ENCODE measurements at places on chromosomes 4 and X.

GRCh38 chr4:4323705-4324534, 33.9 kb downstream of the ZBTB49 start:
- DNase-seq: no peak

- DNase-seq: no peak
Observed at GRCh38 chr4:140839888-140840790, 84.0 kb upstream of the TBC1D9 start.

- DNase-seq: no peak
Observed at GRCh38 chrX:56803850-56804681, 75.0 kb downstream of the NBDY start.

GRCh38 chr4:81566161-81566591, 94.5 kb upstream of the RASGEF1B start:
- peak; percentile 4 for DNase-seq

GRCh38 chr4:100945789-100946188, 401.5 kb downstream of the PPP3CA start:
- no peak for DNase-seq

DNA sequence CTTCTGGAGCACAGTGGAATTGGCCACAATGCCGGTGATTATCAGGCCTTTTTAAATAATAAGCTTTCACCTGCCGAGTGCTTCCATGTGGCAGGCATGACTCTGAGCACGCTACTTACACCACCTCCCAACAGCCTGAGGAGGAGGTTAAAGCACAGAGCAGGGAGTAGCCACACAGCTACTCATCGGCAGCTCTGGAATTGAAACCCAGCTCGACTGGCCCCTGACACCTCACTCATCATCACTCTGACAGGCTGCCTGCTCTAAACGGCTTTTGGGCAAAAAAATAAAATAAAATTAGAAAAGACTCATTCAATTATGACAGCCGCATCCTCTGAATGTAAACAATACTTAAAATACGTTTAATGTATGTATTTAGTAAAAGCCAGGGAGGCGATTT, 326.4 kb upstream of the NOCT start:
- no peak for DNase-seq

DNA sequence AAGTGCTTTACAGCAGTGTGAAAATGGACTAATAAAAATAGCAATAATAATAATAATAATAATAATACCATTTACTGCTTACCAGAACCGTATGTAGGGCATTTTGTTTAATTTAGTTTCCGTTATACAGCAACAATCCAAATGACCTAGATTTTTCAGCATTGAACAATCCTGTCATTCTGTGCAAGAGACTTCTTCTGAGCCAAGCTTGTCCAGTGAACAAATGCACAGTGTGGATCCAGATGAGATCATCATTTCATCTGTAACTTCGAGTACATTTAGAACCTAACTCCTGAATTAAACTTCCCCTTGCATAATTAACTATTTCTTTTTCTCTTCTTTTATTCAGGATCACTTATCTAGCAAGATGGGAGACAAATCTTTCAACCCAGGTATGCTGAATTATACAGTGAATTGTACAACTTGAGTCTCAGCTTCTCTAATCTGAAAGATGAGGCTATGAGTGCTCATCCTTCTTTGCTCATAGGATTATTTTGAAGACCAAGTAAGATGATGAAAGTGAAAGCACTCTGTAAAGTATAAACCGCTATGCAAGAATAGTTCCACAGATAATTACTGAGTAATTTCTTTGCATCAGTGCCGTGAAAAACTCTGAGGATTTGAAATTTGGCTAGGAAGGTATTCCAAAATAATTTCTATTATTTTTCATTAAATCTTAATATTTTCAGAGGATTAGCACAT, 6.6 kb downstream of the CLNK start:
- no peak for DNase-seq

- DNase-seq: no peak
Observed at GRCh38 chr4:8725845-8726244, 133.3 kb downstream of the CPZ start.

DNA sequence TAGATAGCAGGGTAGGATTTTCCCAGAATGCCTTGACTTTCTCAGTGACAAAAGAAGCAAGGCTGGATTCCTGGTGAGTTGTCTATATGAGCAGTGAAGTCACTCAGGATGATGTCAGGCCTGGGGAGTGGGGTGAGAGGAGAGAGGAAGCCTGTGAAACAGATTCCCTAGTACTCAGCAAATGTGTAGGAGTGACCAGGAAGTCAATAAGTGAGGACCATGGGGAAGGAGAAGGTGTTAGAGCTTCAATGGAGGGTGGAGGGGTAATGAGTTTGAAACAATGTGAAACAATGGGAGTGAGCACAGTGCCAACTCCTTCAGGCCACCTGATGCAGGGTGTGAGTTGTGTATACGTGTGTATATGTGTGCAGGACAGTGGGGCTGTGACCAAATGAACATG, 2.4 kb upstream of the SLC9A6 start:
- DNase-seq: peak; percentile 39

DNA sequence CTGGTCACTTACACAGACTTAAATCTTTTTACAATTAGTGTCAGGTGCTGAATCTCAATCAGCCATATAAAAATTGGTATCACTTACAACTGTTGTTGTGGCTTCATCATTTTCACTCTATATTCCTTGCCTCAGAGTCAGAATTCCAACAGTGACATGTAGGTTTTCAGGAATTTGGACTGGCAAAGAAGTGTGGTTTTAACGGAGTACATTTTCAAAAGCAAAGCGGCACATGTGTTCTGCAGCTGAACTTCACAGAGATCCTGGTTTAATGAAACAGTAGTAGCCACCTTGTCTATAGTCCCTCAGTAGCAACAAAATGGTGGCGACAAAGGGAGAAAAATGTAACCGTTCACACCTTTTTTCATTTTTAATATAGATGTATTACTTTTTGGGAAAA, 486.6 kb downstream of the FAT4 start:
- DNase-seq: peak; percentile 67

GRCh38 chrX:1676866-1677265, 62.0 kb downstream of the ASMT start:
- no peak for DNase-seq

DNA sequence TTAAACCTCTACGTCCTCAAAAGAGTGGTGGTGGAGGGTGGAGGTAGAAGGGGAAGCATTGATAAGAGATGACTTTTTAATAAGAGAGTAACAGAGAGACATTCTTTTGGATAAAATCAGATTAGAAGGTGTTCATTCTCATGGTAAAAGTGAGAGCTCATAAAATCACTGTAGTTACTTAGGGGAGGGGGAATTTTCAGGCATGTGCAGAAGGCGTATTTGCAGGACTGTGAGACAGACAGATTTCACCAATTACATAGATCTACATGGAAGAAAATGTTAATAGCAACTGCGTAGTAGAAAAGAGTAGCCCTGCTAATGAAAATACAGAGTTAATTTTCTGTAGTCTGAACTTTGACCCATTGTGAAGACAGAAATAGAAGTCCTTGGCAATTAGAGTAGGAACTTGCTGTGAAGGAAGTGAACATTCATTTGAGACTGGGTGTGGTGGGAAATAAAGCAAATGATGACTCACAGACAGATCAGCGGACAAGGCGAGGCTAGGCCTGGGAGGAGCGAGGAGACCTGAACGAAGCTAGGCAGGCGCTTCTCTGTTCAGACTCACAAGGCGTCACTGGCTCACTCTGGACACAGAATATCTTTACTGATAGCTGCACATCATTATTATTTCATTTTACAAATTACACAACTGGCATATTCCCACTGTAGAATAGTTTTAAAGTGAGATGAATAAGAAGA, 57.2 kb upstream of the FAM9C start:
- DNase-seq: peak; percentile 88

GRCh38 chr4:173521467-173522159, 8.4 kb downstream of the HAND2 start:
- DNase-seq: no peak

GRCh38 chr4:70712604-70713452, 8.9 kb upstream of the RUFY3 start:
- DNase-seq: no peak

DNA sequence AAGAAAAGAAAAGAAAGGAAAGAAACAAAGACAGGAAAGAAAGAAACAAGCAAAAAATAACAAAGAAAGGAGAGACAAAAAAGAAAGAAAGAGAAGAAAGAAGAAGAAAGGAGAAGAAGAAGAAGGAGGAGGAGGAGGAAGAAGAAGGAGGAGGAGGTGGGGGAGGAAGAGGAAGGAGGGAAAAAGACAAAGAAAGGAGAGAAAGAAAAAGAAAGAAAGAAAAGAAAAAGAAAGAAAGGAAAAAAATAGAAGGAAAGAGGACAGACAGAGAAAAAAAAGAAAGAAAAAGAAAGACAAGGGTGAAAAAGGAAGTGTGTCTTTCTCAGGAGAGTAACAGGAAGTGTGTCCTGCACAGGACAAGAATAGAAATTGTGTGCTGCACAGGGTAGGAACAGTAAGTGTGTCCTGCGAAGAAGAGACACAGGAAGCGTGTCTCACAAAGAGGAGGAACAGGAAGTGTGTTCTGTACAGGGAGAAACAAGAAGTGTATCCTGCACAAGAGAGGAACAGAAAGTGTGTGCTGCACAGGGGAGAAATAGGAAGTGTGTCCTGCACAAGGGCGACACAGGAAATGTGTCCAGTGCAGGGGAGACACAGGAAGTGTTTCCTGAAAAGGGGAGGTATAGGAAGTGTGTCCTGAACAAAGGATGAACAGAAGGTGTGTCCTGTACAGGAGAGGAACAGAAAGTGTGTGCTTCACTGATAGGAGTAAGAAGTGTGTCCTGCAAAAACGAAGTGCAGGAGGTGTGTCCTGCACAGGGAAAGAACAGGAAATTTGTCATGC, 101.2 kb downstream of the ARSF start:
- no peak for DNase-seq

DNA sequence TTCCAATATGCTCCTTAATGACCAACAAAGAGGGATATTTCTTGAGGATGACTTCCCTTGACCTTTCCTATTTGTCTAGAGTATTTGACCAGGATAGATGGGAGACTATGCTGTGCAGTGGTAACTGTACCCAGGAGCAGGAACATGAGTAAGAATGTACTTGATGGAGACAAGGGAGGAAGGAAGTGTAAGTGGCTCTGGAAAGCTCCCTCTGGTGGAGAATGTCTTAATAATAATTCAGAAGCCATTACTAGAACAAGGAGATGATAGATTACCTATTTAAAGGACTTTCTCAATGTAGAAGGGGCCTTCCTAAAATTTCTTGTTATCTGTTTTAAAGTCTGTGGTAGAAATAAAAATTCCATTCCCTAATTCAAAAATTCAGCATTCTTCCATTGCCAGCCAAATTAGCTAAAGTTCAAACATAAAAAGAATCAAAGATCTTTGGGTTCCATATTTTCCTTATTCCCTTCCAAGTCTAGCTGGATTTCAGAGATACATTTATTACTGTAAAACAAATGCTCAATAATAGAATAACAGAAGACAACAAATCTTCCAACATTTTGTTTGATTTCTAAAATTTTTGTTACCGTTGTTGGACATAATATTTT, 83.8 kb downstream of the GRID2 start:
- DNase-seq: peak; percentile 33

DNA sequence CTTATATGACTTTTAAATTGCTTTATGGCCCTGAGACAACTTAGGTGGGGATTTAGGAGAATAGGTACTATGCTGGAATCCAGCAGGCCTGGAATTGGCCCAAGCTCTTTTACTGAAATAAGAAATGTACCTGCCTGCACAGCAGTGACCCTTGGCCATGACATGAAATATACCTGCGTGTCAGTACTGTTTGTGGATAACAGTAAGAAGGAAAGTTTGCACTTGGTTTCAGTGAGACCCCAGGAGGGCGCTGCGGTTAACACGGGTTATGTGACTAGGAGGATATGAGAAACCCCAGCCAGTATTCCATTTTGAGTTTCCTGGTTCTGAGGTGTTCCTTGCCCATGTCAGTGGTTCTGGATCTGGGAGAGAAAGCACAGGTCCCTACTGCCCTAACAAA, 5.3 kb downstream of the MTM1 start:
- no peak for DNase-seq

DNA sequence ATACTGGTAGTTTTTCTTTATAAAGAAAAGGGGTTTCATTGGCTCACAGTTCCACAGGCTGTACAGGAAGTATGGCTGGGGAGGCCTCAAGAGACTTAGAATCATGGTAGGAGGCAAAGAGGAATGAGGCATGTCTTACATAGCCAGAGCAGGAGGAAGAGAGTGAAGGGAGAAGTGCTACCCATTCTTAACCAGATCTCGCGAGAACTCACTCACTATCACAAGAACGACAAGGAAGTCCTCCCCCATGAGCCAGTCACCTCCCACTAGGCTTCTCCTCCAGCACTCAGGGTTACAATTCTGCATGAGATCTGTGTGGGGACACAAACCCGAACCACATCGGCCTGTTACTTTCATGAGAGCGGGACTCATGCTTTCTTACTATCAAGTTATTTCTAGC, 240.5 kb downstream of the TENM3 start:
- no peak for DNase-seq

DNA sequence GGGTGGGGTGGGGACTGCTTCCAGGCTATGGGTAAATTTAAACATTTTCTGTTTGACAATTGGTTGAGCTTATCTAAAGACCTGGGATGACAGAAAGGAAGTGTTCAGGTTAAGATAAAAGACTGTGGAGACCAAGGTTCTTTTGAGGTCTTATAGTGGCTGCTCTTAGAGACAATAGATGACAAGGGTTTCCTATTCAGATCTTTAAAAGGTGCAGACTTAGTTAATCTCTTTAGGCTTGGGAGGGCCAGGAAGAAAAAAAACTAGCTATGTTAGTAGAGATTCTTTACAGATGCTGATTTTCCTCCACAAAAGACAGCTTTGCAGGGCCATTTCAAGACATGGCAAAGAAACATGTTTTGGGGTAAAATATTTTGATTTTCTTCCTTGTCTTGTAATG, 972.5 kb downstream of the CCSER1 start:
- DNase-seq: no peak

GRCh38 chr4:29295280-29295679, 1424.9 kb upstream of the PCDH7 start:
- DNase-seq: no peak

DNA sequence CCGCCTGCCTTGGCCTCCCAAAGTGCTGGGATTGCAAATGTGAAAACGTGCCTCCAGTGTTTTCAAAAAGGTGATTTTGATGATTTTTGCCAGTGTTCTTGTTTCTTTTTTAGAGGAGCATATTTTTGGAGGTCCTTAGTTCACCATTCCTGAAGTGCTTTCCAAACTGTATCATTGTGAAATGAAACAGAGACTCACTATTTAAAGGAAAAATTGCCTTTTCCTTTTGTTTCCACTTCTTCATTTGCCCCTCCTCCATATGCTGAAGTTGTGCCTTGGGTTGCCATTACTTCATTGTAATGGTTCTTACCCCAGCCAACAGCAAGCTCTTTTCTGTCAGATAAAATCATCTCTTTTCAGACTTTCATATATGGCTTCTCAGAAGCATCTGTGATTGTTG, 164.4 kb downstream of the FNIP2 start:
- no peak for DNase-seq

- DNase-seq: no peak
Observed at GRCh38 chrX:12197030-12197429, 58.8 kb downstream of the FRMPD4 start.

- DNase-seq: peak; percentile 71
Observed at GRCh38 chr4:84792366-84793301, 173.9 kb downstream of the WDFY3 start.

DNA sequence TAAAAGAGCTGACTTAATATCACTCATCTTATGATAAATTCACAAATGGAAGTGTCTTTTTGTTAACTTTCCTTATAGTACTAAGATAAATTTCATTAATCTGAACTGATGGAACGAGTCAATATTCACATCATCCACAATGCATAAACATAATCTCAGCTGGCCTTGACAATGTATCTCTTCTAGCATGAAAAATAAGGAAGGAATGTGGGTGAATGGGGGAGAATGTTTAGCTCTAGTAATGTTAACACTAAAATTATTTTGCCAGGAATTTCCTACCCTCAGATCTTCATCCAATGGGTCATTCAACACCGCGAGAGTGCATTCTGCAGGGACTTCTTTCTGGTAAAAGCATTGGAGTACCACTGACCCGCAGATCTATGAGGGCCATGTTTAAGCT, 15.8 kb downstream of the TRPC3 start:
- DNase-seq: no peak

All from foreskin fibroblast (primary cell).